Lung (tissue), 17 donors: ENCODE measurements at places on chromosomes 5 and 9.

- DNase-seq = peak; percentile 7
Observed at GRCh38 chr9:5488221-5489008, 21.9 kb upstream of the PDCD1LG2 start.

GRCh38 chr9:127568971-127569885 is 42.8 kb upstream of the STXBP1 start:
- DNase-seq = peak; percentile 94

DNA sequence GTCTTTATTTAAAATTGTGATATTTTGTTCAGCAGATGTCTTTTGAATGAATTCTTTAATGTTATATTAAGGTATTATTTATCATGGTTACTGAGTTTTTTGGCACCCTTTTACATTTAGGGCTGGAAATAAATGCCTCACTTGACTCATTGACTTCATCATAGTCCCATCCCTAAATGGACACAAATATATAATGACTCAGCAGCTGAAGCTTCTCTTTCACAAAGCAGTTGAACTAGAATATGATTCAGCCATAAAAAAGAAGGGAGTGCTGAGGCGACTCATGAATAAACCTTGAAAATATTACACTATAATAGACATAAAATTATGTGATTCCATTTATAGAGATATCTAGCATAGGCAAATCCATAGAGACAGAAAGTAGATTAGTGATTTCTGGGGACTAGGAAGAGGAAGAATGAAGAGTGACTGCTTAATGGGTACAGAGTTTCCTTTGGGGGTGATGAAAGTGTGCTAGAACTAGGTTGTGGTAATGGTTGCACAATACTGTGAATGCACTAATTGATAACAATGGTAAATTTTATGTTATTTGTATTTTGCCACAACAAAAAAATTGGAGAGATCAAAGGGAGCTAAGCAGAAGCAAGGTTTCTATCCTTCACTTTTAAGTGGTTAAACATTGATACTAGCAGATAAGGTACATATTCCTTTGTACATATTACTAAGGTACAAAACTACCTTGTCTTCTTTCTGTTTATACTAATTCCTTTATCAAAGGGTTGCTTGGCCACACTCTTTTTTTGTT is 449.6 kb downstream of the NTRK2 start:
- no peak for DNase-seq

DNA sequence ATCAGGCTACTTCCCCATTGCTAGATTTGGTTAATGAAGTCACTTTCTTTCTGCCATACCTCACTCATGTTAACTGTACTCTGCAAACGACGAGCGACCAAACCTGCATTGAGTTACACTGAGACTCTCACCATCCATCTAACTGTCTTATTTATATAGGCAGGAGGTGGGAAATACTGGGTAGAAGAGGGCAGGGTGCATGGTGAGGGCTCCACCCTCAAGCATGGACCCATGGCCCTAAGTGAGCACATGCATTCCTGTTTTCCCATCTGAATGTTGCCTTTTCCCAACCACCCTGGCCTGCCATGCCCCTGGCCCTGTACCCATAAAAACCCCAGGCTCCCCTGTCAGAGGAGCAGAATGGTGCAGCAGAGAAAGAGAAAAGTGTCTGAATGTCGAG is 52.7 kb upstream of the IL6ST start:
- DNase-seq = no peak

DNA sequence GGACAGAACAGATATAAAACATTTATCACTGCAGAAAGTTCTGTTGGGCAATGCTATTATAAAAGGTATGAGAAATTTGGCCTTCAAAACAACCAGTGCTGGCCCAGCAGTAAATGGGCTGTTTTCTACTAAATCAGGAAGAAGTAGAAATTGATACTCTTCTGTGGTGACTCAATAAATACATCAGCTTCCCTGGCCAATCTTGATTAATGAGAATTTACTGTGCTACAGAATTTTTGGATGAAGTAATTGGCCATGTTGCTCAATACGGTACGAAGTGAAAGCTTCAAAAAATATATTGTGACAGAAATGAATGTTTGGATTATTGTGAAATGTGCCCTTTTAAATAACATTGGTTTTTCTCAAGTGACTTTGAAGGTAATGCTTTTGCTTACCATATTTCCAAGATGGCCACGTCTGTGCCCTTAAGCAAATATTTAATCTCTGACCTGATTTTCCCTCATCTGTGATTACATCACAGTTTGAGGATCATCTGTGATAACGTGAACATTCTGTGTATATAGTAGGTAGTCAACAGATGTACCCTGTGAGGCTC is 4.2 kb downstream of the DNAJA1 start:
- DNase-seq = no peak

DNA sequence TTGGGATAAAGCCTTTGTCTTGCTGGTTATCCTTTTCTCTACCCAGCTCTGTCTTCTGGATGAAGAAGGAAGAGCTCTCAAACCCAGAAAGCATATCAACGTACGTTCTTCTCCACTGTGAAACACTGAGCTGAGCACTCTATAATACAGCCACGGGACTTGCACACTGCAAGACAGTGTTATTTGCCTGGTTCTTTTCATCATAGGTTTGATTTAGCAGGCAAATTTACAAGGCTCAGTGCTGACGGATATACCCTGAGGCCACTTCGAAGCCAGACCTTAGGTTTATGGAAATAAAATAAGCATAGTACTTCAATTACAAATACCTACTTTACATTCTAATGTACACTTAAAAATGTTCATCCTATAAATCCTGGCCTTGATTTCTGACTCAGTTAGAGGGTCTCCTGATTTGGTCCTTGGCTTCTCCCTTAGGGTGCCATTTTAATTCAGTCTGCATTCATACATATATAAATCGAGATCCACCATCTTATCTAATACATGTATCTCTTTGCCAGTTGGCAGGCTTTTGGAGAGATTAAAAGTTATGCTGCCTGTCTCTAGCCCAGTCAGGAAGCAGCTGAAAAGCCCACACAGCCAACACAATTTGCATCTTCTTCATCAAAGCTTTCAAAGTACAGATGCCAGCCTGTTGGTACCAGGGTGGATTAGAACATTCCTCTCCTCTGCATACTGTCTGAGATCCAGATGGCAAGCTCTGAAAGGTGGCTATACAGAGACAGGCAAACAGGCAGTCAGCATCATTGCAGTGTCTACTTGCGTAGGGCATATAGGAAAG is 194.4 kb downstream of the DEPDC1B start:
- no peak for DNase-seq

DNA sequence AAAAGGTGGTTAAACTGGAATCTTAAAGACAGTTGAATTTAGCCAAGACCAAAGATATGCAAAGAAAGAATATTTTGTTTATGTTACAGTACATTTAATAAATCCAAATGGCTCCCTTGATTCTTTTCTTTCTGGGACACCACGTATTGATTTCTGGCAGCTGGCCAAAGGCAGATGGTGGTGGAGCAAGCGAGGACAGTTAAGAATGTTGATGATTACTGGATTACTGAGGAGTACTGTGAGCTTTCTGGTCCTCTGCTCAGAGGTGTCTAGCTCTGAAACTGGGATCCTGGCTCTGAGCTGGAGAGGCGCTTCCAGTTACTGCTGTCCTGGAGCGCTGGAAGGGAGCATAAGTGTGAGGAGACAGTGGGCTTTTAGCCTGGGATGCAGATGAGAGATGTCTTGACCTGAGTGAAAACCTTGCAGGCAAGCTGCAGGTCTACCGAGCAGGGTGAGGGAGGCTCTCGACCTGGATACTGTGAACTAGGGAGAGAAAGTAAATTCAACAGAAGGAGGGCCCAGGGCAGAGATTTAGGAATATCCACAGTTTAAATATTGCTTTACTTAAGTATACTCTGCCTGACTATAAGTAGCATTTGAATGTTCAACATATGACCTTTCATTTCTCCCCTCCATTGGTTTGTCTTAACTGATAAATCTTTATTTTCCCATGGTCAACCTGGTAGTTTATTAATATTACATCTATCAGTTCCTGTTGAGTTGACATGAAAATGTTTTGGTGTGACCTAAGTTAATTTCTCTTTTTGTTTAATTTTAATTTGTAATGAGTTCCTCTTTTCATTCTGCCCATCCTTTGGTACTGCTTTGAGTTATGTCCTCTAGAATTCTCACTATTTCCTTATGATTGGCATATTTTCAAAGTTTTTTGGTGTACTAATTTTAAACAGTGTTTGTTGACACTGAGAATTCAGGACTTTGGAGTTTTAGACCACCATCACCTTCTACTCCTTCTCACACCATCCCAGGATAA is 3.7 kb downstream of the SYK start:
- peak; percentile 41 for DNase-seq

- DNase-seq = no peak
Observed at GRCh38 chr5:147466360-147466980, 43.4 kb downstream of the DPYSL3 start.
